ENCODE measurements at places on chromosomes 3 and 15.

DNA sequence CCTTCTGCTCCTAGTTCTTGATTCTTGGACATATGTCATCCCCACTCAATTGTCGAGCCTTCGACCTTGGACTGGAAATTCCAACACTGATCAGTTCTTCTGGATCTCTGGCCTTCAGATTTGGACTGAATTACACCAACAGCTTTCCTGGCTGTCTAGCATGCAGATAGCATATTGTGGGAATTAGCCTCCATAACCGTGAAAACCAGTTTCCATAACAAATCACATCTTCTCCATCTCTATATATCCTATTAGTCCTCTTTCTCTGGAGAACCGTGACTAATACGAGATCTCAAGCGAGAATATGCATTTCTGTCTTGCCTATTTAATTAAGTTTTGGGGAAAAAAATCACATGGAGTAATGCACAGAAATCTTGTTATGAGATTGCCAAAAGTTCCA lies 8.8 kb upstream of the BCHE start:
- DNase-seq, result no peak

DNA sequence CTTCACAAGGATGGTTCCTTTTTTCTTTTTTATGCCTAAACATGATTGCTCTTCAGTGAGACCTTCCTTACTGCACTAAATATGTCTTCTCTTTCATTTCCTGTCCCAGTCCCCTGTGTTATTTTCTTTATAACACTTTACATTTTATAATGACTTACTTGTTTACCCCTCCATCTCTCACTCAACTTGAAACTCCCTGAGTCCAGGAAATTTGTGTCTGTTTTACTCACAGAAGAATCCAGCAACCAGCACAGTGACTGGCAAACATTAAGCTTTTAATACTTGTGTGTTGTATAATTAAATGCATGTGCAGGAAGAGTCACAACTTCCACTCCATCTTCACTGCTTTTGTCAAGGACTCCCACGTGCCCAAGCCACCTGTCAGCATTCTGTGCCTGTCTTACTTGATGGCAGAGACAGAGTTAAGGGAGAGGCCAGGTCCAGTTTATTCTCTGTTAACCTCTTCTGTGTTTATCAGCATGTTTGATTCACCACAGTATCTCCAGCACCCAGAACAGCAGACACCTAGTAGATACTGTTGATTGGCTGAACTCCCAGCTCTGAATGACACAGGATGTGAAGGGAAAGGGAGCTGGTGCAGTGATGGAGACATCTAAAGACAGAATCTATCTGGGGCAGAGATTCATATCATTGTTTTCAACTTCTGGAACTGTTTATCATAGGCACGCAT lies 42.8 kb downstream of the SSR3 start:
- DNase-seq, result no peak

DNA sequence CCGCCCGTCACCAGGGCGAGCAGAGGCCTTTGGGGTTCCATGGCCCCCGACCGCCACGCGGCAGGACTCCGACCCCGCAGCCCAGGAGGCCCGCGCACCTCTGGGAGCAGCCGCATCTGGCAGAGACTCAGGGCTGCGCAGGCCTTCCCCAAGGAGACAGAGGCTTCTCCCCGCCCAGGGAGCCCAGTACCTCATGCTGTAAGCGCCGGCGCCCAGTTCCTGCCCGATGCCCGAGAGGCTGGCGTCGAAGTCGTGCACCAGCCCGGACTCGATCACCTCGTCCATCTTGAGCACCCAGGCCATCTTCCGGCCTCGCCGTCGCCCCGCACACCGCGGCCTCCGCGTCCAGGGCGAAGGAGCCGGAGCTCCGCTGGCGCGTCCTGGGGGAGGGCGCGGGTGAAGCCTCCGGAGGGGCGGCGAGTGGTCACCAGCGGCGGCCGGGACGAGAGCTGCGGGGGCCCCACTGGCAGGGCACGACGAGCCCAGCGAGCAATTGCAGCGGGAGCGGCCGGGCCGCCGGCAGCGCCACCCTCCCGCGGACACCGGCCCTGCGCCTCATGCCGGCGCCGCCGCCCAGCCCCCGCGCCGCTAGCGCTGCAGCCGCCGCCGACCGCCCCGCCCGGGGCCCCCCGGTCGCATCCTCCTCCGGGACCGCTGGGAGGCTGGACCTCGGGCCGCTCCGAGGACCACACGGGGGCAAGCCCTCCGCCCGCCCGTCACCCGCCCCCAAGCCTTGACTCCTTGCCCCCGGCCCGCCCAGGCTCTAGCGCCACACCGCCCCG lies 468 bp downstream of the UBP1 start:
- peak; percentile 10 for DNase-seq

DNA sequence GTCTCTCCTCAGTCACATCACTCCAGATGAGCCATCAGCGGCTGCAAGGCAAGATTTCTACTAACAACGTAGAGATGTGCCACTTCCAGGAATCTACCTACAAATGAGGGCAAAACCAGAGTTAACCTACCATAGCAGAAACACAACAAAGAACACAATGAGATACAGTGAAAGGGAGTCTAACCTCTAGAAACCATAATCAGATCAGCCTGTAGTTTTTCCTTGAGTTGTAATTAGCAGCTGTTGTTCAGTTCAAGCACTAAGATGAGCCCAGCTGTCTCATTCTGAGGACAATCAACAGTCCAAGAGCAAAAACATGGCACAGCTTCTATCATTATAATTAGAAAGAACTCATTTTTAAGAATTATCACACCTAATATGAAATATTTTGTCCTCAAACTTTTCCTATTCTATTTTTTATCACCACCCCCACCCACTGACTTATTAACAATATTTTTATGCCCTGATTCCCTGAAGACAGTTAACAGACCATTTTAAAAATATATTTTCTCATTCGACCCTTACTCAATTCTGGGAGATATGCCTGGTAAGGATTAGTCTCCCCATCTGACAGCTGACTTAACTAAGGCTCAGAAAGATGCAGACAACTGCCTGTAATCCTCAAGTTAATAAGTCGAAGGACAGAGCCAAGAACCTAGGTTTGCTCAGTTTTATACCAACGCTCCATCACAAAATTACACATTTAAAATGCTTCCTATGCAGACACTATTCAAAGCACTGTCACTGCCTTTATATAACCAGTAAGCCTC lies 50.1 kb downstream of the MAGI1 start:
- no peak for DNase-seq

DNA sequence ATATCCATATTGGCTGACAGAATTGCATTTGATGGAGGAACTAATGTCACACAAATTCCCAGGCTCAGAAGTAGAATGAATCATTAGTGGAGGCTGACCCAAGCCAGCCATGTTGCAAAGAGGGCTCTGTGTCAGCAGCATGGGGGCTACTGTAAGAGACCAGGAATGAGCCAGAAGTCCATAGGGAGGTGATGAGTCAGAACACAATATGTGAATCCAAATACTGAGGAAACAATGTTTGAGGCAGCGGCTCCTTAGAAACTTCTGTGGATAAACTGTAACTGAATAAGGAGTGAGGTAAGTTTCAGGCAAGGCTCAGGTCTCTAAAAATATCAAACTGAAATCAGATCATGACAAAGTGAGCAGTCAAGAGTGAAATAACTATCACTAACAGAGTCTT lies 170.7 kb downstream of the WDR72 start:
- no peak for DNase-seq

GRCh38 chr15:47640079-47640478 lies 77.2 kb upstream of the SEMA6D start:
- DNase-seq, result no peak

DNA sequence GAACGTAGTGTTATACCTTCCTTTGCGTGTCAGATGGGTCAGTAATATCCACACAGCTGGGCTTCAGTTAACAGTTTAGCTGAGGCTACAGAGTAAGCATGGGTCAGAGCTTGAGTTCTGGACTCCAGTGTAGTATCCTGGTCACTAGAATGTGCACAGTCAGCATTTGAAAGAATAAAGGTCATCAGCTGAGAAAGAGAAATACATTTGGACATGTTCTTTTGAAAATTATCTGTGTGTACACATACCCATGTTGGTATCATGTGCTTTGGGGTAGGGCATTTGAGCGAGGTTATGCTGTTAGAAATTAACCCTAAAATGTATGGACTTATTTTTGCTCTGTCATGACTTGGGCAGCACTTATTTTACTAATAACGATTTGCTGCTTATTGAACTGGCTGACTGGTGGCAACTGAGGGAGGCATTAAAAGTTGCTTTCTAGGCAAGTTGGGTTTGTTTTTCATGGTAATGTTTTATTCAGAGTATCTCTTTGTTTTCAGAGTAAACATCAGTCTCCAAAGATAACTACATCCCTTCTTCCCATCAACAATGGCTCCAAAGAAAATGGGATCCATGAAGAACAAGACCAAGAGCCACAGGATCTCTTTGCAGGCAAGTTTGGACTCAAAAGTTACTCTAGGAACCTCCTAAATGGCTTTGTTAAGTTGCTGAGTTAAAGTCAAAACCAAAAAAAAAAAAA lies 16.4 kb downstream of the SNX1 start:
- DNase-seq, result no peak
